CD4-positive, alpha-beta T cell treated with Interleukin-1 beta for 1 hour (primary cell): ENCODE measurements at places on chromosomes 1 and 21.

GRCh38 chr1:114668373-114668772 lies 1.5 kb downstream of the DENND2C start:
- no peak for DNase-seq

- no peak for DNase-seq
Observed at GRCh38 chr1:228216371-228217320, 8.8 kb downstream of the OBSCN start.

GRCh38 chr1:108209456-108210108 lies 9.4 kb upstream of the SLC25A24 start:
- DNase-seq = no peak

- no peak for DNase-seq
Observed at GRCh38 chr1:166852918-166853317, 13.6 kb downstream of the POGK start.

DNA sequence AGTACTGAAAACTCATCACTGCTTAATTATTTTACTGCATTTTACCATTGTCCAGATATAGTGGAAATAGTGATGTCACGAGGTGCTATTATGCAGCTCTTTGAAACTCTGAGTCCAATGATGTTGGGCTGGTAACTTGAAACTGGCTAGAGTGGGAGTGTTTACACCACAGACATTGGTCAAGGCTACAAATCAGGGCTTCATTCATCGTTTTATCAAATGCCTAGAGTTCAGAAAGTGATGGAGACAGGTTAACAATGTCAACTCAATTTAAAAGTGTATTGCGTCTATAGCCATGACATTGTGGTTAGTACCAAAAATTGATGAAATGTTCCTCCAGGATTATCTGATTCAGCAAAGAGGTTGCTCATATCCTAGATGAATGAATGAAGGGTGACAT lies 12.7 kb downstream of the PADI1 start:
- no peak for DNase-seq

- no peak for DNase-seq
Observed at GRCh38 chr1:94194079-94194865, 43.1 kb downstream of the ARHGAP29 start.

- no peak for DNase-seq
Observed at GRCh38 chr1:224169718-224170270, 13.2 kb upstream of the DEGS1 start.

DNA sequence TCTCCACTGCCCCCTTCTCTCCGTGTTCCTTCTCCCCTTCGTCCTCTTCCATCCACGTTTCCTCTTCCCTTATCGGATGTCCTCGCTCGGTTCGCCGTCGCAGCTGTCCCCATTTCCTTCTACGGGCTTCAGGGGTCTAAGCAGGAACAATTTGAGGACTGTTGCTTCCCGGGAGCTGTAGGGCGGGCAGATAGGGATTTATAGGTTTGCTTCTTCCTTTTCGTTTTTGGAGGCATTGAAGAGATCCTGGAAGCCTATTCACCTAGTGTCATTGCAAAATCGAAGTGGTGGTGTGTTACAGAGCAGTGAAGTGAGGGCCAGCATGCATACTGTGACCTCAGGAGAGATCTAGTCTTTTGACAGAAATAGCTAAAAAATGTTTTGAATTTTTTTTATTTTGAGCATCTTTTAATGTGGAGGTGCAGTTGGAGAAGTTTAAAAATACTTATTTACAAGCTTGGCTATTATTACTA lies 897 bp downstream of the ZYG11B start:
- no peak for DNase-seq

DNA sequence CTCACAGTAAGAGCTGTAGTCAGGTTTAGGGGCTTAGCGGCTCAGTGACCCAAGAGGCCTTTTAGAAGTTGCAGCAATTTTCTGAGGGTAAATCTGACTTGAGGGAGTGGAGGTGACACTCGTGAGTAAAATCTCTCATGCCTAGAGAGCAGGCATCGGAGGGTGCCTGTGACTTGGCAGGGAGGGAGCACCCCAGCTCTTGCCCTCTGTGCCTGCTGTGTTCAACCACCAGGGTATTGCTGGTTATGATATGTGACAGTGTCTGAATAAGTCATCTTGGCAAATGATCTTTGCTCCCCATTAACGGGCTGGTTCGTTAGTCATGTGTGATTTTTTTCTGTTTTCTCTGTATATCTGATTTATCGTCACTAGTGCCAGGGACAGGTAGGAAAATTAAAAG lies 5.9 kb downstream of the MAN1C1 start:
- no peak for DNase-seq

GRCh38 chr1:170085091-170085490 lies 10.6 kb upstream of the KIFAP3 start:
- no peak for DNase-seq
